ENCODE measurements at places on chromosomes 1 and 21. TPM values are rescaled to one million over a fixed set of nuclear protein-coding genes. Genes with fewer than 3 reads are reported as not detected.

DNA sequence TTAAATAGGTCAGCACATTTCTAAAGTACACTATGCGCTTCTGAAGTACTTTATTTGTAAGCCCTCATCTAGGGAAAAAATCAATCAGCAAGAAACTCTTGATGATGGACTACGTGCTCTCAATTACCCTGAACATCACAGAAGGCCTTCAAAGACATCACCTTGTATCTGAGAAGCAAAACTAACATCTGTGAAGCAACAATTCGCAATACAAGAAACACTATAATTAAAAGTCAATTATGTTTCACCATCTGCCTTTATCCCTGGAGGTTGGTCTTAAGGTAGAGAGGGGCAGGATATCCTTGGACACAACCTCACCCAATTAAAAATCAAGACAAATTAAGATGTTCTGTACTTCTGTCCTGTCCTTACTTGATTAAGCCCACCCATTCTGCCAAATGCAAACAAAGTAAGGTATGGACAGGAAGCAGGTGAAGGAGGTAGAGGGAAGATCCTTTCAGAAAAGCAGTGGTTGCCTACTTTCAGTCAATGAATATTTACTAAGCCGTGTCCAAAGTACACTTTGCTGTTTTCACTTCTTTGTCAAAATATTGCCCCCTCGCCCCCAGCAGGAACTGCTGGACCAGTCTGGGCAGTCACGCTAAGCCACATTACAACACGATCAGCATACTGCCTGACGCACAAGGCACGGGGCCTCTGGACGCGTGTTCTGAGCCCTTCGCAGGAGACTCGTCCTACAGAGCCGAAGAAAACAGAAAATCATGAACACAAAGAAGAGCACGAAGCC is 887 bp downstream of the SLC19A2 start:
- no peak for DNase-seq

GRCh38 chr1:39084191-39084590 is 58.0 kb downstream of the NDUFS5 start:
- no peak for DNase-seq

- DNase-seq: no peak
Observed at GRCh38 chr1:15259622-15260007, 12.6 kb downstream of the FHAD1 start.

- no peak for DNase-seq
Observed at GRCh38 chr1:56856186-56856585, 1.6 kb downstream of the C8A start.

GRCh38 chr1:151898519-151898991 is 10.8 kb downstream of the THEM4 start:
- DNase-seq: no peak

The CR1 gene
- not detected for total RNA-seq

DNA sequence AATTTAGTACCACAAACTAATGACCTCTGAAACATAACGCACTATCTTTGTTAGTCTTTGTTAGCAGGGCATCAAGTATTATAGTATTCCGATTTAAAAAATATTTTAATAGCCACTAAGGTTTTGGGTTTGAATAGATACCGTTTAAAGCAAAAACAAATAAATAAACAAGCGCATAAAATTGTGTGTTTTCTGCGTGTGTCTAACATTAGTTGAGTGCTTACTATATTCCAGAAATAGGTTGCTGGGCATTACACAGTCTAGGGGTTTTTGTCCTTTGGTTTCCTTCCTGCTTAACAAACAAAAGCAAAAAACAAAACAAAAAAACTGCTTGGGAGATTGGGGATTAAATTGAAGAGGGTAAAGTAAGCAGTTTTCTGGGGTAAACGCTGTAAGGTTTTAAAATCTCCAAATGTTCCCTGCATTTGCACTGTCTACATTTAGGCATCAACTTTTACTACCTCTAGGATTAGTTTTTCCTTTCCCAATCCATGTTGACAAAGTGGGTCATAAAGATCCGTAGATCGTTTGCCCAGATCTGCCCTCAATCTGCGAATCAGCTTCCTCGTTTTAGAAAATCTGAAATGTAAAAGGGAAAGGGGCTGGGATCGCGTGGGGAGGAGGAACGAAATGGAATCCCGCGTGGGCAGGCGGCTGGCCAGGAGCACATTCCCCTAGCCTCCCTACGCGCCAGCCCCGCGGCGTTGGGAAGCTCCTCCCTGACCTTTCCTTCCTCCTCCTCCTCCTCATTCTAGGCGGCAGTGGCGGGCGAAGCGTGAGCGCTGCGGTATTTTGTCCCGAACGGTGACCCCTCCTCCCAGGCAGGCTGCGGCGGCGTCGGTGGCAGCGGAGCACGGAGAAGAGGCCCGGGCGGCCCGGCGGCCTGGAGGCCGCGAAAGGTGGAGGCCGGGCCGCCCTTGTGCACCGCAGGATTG is at the start of gene KCTD3:
Gene KCTD3, plus strand, starts transcription at position 749 of the 935 bp plus-strand sequence. CDS start 382 bp downstream, outside the sequence.
- DNase-seq: no peak

The RIPPLY3 gene
- total RNA-seq: not detected

DNA sequence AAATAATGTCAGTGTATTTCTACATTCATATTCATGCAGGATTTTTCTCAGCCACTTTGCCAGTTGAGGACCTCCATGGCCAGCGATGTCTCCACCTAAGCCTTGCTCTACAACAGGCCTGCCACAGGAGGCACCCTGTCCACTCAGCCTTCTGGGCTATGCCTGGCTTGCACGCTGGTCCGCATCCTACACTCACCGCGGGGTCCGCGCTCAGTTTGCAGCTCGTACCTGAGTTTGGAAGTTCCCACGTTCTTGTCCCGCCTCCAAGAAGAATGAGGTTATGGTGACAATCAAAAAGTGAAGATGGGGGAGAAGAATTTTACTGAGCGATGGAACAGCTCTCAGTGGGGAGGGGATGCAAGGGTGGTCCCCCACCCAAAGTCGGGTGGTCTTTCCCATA is 93.6 kb upstream of the GRIK1 start:
- no peak for DNase-seq

The RNF19B gene
- 30.9 TPM for total RNA-seq

The CD52 gene
- not detected for total RNA-seq

GRCh38 chr1:173502104-173502503 is 25.0 kb downstream of the PRDX6 start:
- DNase-seq: no peak

GRCh38 chr1:227766015-227766634 is 30.9 kb downstream of the SNAP47 start:
- DNase-seq: no peak
